ENCODE measurements at places on chromosomes 2 and 18.

DNA sequence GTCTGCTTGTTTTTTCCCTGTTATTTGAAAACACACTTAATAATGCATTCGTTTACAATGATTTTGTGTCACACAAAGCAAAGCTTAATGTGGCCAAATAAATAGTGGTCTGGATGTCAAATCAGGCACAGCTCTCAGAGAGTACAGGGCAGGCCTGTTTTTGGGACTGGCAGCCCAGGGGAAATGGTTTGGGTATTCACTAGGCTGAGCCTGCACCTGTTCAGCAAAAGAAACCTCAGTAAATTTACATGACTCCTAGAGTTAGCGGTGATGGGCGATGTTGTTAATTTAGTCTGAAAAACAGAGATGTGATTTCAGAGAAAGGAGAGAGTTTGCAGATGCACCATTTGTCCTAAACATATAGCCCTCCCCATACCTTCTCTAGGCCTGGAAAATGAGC lies 197.1 kb downstream of the ALK start:
- no peak for DNase-seq

DNA sequence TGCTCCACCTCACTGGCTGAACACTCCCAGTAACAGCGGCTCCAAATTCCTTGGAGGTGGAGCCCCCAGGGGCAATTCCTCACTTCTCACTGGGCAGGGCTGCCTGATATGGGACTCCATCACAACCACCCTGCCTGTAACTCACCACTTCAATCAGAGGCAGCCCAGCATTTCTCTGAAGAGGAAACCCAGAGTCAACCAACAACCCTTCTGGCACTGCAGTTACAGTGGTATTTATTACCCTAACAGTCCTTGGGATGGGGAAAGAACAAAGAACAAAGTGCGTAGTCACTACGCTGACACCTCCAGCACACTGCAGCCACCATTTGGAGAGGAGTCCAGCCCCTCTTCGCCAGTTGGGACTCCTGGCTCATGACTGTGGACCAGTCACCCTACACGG lies 85.7 kb upstream of the GALNT13 start:
- DNase-seq: no peak

GRCh38 chr2:15302154-15302553 lies 259.0 kb downstream of the NBAS start:
- no peak for DNase-seq

- no peak for DNase-seq
Measured at GRCh38 chr18:37332628-37333420, 232.8 kb downstream of the CELF4 start.

DNA sequence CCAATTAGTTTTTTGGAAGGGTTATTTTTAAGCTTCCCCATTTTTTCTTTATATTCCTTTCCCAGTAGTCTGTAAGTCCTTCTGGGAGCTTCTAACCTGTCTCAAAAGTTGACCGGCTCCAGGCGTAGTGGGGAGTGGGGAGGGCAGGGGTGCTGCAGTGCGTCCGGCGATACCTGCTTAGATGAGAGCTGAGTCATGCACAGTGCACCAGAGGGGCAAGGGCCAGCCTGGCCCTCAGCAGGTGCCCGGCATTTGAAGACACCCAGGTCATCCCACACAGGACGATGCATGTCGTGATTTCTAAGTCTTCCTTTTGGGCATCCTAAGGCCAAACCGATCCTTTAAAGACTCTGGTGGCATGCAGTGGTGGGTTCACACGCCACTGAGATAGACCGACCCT lies 73.4 kb downstream of the TPO start:
- no peak for DNase-seq

DNA sequence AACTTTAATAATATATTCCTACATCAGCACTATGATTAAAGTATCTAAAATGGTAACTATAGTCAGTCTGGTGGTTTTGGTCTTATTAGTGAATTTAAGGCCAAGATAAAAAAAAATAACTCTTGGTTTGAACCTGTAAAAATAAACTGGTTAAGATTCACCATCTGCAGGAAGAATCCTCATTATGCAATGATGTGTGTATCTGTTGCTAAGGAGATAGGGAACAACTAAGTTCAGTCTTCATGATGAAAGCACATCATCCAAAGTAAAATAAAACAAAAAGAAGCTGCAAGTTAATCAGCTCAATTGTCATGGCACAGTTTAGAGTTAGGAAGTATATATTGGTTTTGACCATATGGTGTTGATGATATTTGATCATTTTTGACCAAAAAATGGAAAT lies 466.0 kb downstream of the NYAP2 start:
- no peak for DNase-seq

GRCh38 chr2:41475959-41476358 lies 571.9 kb upstream of the PKDCC start:
- DNase-seq: peak; percentile 85

GRCh38 chr2:163155279-163155883 lies 316.8 kb upstream of the KCNH7 start:
- peak; percentile 17 for DNase-seq

- no peak for DNase-seq
Measured at GRCh38 chr18:65817178-65817577, 66.4 kb downstream of the CDH7 start.

- peak; percentile 14 for DNase-seq
Measured at GRCh38 chr2:1750933-1751766, 6.8 kb upstream of the PXDN start.

GRCh38 chr2:30559544-30560275 lies 112.7 kb downstream of the LCLAT1 start:
- DNase-seq: no peak

DNA sequence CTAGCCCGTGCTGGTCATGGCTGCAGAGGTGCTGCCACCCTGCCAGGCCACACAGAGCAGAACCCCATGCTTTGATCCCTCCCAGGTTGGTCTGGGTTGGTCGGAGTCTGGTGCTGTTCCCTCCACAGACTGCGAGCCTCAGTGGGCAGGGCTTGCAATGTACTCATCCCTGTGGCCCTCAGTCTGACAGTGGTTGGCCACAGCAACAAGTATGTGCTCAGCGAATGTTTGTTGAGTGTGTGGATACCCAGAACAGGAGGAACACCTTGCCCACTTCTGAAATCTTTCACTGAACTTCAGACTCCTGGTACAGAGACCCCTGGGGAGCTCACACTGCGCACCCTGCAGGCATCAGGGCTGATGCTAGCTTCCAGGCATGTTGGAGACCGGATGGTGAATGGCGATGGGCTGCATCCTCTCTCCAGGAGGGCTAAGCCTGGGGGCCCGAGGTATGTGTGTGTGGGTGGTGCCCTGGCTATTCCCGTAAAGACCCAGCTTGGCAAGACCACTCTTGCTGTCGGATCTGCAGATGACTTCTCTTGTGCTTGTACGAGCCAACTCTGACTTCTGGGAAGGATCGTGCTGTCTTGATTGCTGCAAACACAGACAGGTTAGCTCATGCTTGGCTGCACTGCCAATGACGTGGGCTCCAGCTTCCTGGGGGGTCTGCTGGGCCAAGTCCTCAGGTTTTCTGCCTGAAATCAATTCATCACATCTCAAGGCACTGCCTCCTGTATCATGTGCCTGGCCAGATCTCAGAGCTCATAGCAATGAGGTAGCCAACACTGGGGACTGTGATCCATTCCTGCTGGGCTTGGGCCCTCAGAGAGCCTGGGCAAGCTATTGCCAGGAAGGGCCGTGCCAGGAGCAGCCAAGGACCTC lies 43.7 kb downstream of the RHOB start:
- DNase-seq: no peak

GRCh38 chr2:232973011-232973735 lies 39.9 kb downstream of the NGEF start:
- no peak for DNase-seq

- no peak for DNase-seq
Measured at GRCh38 chr2:112906276-112906675, 4.7 kb upstream of the IL37 start.

DNA sequence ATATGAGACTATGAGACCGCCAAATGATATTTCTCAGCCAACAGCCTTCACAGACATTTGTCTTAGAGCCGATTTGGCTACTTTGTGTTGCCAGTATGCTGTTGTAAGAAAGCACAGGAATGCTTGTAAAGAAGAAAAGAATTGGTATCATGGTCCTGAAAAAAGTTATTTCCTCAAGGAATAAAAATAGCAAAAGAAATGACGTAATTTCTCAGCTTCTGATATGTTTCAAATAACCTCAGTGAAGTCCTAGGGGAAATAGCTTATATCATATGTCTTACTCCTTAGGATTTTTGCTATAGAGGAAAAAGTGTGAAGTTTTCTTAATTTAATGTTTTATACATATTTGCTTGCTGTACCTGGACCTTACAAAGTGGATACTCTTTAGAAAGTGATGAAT lies 23.0 kb downstream of the SCN1A start:
- DNase-seq: no peak

- DNase-seq: no peak
Measured at GRCh38 chr2:11257078-11257477, 87.4 kb downstream of the ROCK2 start.

DNA sequence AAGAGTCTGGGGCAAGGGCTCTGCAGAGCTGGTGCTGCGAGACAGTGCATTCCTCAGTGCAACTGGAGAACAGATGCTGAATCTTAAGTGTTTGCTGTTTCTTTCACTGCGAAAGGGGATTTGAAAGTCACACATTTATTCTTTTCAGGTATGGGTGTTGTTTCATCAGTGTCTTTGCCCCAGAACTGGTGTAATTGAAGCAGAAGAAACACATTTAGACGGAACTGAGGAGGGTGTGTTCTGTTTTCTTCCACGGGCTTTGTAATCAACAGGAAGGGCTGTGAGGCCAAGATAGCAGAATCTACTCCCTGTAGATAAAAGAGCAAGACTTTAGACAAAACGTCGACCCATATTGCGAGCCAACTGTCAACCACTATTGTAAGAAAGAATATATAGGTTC lies 151.9 kb downstream of the EPHA4 start:
- DNase-seq: no peak

GRCh38 chr2:128466776-128467175 lies 148.1 kb upstream of the HS6ST1 start:
- no peak for DNase-seq

DNA sequence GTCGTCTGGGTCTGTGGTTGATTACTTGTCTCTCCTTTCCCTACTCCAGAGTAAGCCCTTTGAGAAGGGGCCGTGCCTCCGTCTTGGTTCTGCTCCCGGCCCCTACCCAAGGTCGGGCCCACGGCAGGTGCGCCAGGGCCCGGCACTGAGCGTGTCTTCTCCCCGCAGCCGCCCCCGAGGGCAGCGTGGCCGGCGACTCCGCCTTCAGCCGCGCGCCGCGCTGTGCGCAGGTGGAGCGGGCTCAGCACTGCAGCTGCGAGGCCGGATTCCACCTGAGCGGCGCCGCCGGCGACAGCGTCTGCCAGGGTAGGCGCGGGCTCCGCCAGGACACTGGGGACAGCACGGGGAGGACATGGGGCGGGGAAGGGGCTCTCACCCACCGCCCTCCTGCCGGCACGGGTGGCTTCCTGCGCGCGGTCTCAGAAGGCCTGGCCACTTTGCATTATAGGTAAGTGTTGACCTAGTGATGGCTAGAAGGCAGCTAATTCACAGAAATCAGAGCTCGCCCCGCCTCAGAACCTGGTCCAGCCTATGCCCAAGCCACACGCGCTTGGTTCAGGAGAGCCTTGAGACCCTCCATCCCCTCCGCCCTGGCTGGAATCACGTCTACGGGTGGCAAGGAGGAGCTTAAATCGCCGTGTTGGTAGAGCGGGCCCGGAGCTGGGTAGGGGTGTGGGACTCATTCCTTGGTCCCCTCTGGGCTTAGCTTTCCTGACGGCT lies 43.5 kb downstream of the FBLN7 start:
- DNase-seq: no peak
